NCI-H2107 (cell line): ENCODE measurements at places on chromosomes 4 and X.

GRCh38 chr4:20615486-20616260 is 84.6 kb upstream of the PACRGL start:
- no peak for DNase-seq

DNA sequence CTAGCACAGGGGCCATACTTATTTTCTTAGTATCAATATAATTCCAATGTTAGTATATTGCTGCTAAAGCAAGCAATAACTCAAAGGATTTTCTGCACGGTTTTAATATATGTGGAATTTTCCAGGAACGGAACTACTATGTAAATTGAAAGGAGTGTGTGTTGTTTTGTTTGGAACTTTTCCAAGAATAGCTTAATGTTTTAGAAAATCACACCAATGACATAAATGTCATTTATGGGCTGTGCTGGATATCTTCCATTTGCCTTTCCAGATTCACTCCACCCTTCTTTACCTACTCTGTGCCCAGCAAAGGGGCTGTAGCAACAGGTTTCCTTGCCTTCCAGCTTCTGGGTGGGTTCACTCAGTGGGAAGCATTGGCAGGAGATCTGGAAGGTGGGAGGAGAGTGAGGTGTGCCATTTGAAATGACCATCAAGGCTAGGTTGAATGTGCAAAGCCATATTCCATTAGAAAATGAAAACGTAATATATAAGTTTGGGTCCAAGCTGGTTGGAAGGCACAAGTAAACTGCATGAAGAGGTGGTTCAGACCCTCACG is 25.2 kb upstream of the ZFX start:
- no peak for DNase-seq

- DNase-seq, result no peak
Measured at GRCh38 chrX:48460606-48461005, 9.5 kb downstream of the SLC38A5 start.

DNA sequence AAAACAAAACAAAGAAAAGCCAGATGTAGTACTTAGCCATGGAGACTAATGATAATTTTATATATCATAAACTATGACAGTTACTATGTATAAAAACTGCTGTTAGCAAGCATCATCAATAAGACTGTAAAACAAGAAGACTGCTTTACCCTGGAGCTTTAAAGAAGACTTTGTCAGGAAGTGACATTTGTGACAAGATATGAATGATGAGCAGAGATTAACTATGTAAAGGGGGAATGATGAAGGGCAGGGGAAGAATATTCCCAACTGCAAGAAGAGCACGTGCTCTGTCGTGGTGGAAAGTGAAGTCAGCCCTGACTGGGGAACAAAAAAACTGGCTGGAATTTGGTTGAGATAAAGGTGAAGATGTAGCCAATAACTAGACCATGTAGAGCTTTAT is 617.1 kb upstream of the AMOT start:
- no peak for DNase-seq

DNA sequence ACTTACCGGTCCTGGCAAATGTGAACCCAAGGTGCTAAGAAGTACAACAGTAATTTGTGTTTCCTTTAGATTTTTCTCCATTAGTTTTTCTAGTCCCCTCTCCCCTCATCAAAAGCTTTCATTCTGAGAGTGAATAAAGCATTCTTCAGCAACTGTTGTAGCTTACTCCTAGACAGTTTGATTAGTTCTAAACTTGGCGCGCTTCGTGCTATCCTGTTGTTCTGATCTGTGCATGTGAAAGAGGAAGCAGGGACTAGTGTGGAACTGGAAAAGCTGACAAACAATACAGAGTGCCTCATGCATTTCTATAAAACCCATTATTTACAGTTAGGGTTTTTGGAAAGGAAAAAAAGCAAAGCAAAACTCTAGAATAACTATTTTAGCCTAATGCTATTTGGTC is 556.9 kb upstream of the SLIT2 start:
- no peak for DNase-seq

DNA sequence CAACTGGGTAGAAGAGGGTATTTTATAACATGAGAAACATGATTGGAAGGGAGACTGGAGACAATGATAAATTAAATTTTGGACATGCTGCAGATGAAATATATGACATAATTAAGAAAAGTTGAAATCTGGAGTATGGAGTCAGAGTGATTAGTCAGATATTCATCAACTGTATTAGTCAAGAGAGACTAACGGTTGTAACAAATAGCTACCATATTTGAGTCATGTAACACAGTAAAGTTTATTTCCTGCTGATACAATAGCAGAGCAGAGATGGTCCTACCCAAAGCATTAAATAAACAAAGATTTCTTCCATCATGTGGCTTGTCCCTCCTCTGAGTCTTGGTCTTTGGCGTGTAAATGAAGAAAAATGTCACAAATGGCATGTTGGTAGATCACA is 321.3 kb downstream of the GALNTL6 start:
- DNase-seq, result no peak

- no peak for DNase-seq
Measured at GRCh38 chr4:44354172-44354571, 94.4 kb downstream of the KCTD8 start.

GRCh38 chrX:55524487-55524886 is 34.8 kb upstream of the USP51 start:
- no peak for DNase-seq

GRCh38 chr4:10416441-10416840 is 40.8 kb downstream of the ZNF518B start:
- DNase-seq, result no peak

DNA sequence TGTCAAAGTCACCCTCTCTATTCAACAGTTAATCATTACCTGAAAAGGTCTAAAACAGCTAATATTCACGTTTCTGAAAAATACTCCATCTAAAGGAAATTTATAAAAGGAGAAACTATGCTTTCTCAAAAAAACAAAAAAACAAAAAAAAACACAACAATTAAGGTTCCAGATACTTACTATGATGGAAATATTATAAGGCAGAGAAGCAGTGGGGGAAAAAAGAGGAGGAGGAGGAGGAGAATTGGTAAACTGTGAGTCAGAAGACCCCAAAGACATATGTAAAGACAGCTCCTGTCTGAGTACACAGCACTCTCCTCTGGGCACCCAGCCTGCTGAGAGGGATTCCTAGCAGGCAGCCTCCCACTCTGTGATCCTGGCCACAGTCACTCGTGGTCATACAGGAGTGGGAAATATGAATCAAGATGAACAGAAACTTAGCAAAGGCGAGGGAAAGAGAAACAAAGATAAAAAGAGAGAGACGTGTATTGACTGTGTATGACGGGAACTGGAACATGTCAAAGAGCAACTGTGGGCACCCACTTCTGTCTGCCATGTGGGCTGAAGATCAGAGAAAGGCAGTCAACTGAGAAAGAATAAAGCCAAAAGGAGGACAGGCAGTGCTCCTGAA is 12.5 kb downstream of the KLHL15 start:
- no peak for DNase-seq

- no peak for DNase-seq
Measured at GRCh38 chr4:23822181-23822580, 67.7 kb downstream of the PPARGC1A start.

DNA sequence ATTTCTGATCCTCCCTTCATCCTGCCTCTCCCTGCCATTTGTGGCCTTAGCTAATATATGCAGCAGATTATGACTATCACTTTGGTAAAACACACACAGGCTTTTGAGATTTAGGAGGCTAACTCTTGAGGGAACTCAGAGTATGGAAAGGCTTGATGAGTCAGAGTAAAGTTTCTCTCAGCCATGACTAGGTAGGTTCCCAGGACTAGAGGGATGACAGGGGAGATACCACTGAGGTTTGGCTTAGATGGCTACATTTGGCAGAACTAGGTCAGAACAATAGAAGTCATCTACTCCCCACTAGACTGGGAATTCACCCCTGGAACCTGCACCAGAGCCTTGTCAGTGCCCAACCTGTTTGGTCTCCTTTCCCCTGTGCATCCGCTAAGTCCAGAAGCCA is 585.7 kb downstream of the TLL1 start:
- DNase-seq, result no peak

DNA sequence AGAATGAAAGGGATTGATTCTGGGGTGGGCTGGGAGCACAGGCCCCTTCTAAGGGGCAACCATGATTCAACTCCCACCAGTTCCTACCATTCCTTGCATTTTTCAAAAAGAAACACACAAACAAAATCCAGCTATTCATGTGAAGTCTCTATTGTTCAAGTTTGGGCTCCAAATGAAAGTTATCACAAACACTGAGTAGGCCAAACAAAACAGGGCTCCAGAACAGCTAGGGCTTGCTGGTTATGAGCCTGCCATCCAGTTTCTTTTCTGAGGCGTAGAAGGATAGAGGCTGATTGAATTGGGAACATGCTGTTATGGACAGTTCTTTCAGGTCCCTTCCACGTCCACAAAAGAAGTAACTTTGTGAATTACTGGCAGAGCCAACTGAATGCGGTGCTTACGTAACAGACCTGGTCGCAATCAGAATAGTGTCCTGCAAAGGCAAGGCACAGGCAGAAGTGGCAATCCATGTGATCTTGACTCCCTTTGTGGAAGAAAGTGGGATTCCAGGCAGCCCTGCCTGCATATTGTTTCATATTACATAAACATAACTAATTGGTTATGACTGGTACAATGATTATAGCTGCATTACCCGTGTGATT is 244.5 kb downstream of the SCFD2 start:
- no peak for DNase-seq

GRCh38 chrX:70129816-70130215 is 3.4 kb upstream of the IGBP1 start:
- DNase-seq, result no peak

- no peak for DNase-seq
Measured at GRCh38 chrX:7132335-7133049, 15.0 kb upstream of the STS start.

DNA sequence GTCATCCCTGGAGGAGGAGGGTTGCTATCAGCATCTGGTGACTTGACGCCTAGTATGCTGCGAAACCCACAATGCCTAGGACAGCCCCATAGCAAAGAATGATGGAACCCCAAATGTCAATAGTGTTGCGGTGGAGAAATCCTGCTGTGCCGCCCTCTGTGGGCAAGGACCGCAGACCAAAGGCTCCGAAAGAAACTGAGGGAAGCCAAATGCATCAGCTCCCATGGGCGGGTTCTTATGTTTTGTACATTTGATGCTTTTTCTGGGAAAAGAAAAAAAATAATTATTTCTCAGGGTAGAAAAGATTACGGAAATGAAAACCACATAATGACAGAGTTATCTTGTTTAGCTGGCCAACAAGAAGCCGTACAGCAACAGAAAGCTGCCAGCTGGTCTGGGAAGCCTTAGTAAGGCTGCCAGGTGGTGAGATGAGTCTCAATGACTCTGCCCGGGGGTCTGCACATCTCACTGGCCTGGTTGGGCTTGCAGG is 95.0 kb upstream of the TBL1X start:
- no peak for DNase-seq

DNA sequence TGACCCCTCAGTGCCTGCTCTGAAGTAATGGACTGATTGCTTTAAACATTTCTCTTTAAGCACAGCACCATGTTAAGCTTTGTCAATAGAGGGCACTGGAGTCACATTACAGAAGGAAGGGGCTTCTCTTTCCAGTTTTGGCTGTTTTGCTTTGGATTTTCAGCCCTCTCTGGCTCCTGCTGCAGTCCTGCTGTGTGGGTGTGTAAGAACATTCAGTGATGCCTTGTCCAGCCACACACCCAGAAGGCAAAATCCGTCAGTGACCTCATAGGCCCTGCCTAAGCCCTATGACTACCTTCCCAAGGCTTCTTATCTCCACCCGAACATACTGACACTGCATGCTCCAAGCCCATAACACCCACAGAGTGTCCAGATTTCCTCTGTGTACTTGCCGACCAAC is 215.3 kb upstream of the CTSO start:
- no peak for DNase-seq

GRCh38 chr4:2036327-2036726 is 22.8 kb upstream of the NAT8L start:
- no peak for DNase-seq

DNA sequence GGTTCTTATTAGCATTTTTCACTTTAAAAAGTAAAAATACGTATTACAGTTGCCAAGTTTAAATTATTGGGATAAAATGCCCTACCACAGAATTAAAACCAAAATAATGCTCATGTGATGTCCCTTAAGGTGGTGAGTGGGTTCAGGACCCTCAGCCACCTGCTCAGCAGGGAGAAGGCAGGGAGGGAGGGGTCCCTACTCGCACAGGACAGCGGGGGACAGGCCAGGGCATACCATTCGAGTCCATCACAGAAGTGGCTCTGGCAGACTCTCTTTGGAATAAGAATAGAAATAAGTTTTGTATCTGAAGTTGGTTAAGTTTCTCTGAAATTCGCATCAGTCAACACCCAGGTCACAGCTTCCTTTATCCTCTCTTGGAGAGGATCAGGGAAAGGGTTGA is 37.7 kb downstream of the NOP14 start:
- DNase-seq, result no peak
